ENCODE measurements at places on chromosomes 1 and 21.
A peak's percentile ranks its signal among the peaks of the same experiment; 100 is the strongest.

- no peak for DNase-seq
These were observed 80.7 kb downstream of the VWA5B1 start for GRCh38 chr1:20371411-20371810.

DNA sequence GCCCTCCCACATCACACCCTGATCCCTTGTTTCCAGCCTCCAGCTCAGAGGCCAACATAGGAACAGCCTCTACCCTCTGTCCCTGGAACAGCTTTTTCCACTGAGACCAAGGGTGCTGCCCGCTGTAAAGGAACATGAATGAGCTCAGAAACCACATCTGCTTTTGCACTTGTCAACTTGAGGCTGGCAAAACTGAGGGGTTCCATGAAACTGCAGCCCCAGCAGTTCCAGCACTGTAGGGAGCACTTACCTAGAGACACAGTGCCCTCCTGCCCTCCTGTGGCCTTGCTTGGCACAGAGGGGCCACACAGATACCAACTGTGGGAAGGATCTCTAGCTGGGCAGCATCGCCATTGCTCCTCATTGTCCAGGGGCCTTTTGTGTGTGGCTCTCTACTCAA, 51.7 kb downstream of the ITPKB start:
- peak; percentile 62 for DNase-seq

GRCh38 chr1:177278626-177279390, 108.0 kb downstream of the BRINP2 start:
- DNase-seq: no peak

- DNase-seq: no peak
These were observed 32.1 kb upstream of the RAB4A start for GRCh38 chr1:229238674-229239415.

GRCh38 chr21:45747802-45748445, 104.4 kb downstream of the PCBP3 start:
- DNase-seq: no peak

- no peak for DNase-seq
These were observed 73.7 kb upstream of the ZC3H12A start for GRCh38 chr1:37400466-37401225.

DNA sequence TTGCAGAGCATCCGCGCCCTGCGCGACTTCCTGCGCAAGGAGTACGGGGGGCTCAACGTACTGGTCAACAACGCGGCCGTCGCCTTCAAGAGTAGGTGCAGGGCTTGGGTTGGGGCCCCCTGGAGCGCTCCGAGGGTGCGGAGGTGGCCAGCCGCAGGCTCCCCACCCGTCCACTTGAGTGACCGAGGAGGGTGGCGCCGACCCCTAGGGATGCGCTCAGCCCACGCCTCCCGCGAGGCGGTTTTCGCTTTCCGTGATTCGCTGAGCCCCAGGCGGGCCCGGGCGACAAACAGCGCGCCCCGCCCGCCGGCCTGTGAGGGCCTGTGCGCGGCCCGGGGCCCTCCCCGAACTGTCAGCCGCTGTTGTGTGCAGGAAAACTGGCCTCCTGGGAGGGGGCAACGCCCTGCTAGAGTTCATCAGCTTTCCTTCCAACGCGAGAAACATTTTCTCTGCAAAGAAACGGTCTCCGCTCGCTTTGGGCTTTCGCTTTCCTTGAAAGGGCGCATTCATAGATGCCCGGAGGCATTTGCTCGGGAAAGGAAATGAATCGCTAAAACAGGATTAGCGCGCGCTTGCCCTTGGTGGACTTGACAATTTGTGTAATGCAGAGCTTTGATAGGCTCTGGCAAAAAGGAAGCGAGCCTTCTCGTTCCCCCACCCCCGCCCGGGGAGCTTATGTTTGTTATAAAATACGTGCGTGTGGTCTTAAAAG, 668 bp downstream of the CBR3 start:
- DNase-seq: peak; percentile 50

DNA sequence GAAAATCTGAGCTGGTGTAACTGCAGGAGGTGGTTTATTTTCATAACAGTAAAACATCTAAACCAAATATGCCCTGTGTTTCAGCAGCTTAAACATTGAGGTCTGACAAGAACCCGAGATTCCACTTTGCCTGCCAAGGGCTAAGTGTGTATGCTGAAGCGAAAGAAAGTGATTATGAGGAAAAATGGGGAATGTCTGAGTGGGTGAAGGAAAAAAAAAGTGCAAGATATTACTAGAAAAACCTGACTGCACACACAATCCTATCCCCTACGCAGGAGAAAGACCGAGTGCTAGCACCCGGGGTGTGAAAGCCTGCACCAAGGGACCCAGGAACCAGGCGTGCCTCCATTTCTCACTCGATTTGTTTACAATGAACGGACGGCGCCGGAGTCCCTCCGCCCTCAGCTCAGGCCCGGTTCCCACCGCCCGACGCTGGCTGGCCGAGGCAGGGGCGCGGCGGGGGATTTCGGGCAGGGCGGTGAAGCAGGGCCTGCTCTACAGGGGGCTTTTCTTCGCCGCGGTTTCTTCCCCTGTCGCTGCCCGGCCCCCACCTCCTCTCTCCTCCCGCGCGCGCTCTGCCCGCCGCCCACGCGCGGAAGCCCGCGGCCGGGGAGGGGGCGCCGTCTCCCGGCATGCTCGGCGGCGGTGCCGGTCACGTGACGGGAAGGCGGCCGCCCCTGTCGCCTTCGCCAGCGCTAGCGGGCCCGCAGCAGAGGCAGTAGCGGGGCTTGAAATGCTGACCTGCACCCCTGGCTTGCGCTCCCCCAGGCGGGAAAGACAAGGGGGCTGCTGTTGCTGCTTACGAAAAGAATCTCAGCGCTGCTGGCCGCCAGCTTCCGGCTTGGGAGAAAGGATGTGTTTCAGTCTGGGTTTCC, 35.9 kb downstream of the ITPKB start:
- DNase-seq: peak; percentile 80

- DNase-seq: peak; percentile 62
These were observed 47.1 kb downstream of the MYSM1 start for GRCh38 chr1:58652651-58653184.

DNA sequence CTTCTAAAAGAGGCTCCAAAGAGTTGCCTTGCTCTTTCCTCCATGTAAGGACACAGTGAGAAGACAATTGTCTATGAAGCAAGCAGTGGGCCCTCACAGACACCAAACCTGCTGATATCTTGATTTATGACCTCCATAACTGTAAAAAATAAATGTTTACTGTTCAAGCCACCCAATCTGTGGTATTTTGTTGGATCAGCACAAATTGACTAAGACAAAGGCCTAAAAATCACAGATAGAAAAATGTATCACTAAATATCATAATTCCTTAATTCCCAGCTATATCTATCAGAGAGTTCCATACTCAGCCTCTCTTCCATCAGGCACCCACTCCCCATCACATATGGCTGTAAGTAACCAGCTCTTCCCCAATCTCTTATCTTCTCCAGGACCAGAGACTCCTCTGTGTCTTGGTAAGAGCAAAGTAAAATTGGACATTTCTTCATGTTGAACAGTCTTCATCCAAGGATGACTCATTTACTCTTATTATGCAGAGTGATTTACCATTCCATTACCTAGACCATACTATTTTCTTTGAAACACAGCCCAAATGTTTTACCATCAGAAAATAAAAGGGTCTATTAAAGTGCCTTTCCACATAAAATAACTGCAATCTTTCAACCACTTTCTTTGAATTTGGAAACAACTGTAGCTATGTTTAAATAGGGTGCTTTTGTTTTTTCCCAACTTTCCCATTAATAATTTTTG, 503.6 kb downstream of the MRPL39 start:
- no peak for DNase-seq

GRCh38 chr1:198443365-198444233, 96.9 kb downstream of the ATP6V1G3 start:
- DNase-seq: no peak

DNA sequence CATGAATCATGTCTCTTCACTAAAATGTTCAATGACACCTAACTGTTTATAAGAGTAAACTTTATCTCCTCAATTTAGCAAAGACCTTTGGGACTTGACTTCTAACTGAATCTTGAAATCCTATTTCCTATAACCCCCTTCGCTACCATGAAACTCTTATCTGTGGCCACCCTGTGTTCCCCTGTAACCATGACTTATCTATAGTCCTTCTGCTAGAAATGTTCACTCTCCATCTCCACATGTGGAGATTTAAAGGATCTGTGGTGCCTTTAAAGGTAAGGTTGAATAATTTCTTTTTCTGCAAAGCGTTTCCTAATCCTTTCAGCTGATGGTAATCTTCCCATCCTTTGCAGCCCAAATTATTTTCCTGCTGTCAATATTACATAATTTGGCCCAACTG, 436.3 kb upstream of the RUNX1 start:
- DNase-seq: no peak

DNA sequence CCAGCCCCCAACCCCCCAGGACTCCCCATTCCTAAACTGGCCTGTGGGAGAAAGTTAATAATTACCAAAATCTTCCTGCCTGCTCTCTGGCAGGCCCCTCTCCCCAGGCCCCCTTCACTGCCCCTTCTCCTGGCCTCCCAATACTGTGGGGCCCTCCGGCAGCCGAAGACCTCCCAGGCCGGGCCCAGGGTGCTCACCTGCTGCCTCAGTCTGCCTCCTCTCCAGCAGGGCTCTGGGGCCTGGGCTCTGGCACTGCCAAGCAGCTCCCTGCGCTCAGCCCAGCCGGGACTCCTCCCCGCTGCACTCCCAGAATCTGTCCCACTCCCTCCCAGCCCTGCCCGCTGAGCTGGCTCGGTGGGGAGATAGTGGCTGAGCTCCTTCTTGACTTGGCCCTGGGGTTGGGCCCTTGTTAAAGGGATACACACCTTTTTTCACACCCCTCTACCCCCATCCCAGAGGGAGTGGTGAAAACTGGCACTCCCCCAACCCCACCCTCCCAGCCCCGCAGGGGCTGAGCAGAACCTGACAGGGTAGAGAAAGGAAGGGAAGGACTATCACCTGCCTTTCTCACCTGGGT, at the start of gene S100A16:
TSS of gene S100A16 (minus strand) at position 383 of the 577 bp plus-strand sequence. CDS start 4,986 bp downstream, outside the sequence.
- no peak for DNase-seq

DNA sequence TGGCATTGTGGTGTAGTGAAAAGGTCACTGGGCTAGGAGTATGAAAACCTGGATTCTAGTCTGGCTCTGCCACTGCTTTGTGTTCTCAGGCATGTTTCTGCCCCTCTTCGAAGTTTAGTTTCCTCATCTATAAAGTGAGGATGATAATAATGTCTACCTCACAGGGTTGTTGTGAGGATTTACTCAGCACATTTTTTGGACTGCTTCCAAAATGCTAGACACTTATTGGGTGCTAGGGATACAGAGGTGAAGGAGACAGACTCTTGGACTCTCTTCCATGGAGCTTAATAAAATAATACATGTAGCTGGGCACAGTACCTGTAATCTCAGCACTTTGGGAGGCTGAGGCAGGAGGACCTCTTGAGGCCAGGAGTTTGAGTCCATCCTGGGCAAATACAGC, 3.6 kb downstream of the KIF2C start:
- DNase-seq: no peak

- no peak for DNase-seq
These were observed 28.6 kb downstream of the TMEM53 start for GRCh38 chr1:44645476-44646244.

DNA sequence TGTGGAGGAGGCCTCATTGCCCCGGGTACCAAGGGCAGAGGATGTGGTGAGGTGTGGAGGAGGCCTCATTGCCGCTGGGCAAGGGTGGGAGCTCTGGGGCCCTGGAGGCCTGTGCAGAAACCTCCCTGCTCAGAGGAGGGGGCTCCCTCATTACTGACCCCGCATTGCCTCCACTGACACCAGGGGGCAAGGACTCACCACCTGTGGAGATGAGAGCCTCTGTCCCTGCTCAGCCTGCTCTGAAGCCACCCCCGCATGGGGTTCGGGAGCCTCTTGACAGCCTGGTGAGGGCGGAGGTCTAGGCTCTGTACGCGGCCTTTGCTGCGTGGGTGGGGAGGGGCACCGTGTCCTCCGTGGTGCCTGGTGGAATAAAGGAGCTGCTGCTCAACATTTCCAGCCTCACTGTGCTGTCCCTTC, 95.0 kb upstream of the COL6A1 start:
- no peak for DNase-seq

DNA sequence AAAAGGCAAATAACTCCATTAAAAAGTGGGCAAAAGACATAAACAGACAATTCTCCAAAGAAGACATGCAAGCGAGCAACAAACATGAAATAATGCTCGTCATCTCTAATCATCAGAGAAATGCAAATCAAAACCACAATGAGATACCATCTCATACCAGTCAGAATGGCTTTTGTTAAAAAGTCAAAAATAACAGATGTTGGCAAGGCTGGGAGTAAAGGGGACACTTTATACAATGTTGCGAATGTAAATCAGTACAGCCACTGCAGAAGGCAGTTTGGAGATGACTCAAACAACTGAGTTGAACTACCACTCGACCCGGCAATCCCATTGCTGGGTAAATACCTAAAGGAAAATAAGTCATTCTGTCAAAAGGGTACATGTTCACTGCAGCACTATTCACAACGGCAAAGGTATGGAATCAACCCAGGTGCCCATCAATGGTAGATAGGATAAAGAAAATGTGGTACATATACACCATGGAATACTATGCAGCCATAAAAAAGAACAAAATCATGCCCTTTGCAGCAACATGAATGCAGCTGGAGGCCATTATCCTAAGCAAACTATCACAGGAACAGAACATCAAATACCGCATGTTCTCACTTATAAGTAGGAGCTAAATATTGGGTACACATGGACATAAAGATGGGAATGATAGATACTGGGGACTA, 25.9 kb downstream of the TSPAN2 start:
- DNase-seq: peak; percentile 80

- no peak for DNase-seq
These were observed 18.8 kb upstream of the GRIK1 start for GRCh38 chr21:29958551-29958950.

GRCh38 chr1:197980457-197980856, 63.3 kb downstream of the LHX9 start:
- no peak for DNase-seq

DNA sequence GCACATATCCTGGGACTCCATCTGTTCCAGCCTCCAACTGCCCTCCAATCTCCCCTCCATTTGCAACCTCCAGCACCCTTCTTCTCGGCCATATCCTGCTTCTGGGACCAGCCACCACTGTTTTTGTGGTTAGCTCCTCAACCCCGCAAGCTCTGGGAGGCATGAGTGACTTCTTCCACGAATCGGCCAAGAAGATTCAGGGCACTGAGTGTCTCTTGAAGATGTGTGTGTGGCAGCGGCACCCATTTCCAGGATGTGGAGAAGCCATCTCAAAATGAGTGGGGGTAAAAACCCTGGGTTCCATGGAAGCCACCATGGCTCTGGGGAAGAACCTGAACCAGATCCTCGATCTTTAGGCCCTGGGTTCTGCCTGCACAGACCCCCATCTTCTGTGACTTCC, 194.6 kb downstream of the SLC45A1 start:
- no peak for DNase-seq

Measured in CD4-positive, alpha-beta T cell treated with Interleukin-21 for 1 hour (primary cell).